ENCODE measurements at places on chromosomes 6 and 20.

GRCh38 chr6:67224989-67225388 is 1410.1 kb upstream of the ADGRB3 start:
- no peak for DNase-seq

GRCh38 chr20:62025394-62025793 is 40.3 kb downstream of the TAF4 start:
- DNase-seq = no peak

- no peak for DNase-seq
These were observed 18.7 kb downstream of the MOCS3 start for GRCh38 chr20:50977066-50978021.

DNA sequence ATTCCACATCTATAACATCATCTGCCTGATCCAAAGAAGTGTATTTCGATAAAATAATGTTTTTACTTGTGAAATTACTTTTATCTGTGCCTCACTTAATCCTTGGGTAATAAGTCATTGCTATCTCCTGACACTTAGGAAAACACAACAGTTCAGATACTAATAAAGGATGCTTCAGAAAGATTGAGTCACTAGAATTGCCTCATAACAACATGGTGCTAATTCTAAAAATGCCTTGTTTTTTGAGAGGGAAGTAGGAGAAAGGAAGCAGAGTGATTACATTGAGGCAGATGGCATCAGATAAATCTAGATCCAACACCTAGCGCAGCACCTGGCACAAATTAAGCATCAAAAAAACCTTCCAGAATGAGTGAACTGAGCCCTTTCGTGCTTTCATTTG is 69.0 kb downstream of the NCOA7 start:
- no peak for DNase-seq

- DNase-seq = no peak
These were observed 178.6 kb downstream of the CDH26 start for GRCh38 chr20:60136645-60137401.

GRCh38 chr6:112839525-112839961 is 492.4 kb downstream of the RFPL4B start:
- no peak for DNase-seq

DNA sequence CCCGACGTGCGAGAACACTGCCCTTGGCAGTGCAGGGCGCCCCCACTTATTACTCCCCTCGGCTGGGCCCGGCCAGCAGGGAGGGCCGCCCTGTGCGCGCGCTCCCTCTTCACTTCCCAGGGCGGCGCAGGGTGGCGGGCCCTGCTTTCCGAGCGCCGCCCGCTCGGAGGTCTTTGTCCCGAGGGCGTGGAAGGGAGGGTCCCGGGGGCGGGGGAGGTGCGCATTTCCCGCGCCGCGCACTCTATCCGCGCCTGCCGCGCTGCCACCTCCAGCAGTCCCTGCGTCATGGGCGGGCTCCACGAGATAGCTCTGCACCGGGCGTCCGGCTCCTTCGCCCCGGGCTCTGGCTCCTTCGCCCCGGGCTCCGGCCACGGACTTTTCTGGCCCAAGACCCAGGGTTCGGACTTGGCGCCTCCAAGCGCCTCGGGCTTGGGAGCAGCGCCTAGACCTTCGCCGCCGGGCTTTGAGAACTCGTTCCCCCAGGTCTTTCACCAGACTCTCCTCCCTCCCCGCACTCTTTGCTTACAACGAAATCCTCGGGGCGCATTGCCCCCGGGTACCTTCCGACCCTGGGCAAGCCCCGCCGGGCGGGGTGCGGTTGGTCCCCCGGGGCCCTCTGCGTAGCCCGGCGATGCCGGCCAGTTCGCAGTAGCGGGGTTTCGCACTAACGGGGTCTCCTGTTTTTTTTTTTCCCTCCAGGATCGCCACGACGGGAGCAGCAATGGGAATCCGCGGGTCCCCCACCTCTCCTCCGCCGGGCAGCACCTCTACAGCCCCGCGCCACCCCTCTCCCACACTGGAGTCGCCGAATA is 1.6 kb downstream of the TFAP2C start:
- DNase-seq = no peak

- no peak for DNase-seq
These were observed 423.1 kb downstream of the MAFB start for GRCh38 chr20:40265825-40266533.

DNA sequence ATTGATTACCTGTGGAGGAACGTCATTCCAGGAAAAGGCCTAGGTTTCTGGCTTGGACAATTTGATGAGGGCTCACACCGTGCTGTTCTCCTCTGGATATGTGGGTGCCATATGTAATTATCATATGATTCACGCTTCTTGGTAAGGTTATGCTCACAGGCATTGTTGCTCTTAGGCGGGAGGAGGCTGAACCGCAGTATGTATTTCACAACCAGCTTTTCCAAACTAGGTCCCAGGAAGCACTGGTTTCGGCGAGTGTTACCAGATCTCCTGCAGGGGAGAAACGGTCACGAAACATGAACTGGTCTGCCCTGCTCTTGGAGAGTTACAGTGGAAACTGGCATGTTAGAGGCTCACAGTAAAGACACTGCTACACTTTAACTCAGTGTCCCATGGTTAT is 793 bp upstream of the FAM50B start:
- no peak for DNase-seq

DNA sequence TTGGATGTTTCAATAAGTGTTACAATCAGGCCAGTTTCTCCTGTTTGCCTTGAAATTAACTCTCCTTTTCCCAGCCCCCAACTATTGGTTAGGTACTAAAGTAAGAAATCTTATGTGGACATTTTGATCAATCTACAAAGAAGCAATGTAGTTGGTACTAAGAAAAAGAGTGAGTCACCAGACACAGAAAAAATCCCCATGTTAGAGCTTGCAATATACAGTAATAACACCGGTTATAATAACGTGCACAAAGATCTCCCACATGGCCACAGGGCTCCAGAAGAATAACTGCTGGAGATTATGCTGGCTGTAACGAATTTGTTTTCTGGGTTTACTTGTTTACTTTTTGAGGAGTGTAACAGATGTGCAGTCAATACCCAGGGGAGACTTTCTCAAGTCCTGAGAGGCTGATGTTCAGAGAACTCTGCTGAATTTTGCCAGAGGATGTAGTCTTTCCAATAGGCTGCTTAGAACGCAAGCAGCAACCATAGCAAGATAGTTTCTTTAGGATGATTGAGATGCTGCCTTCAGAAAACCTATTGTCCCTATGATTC is 166.2 kb upstream of the SPACA1 start:
- no peak for DNase-seq

- no peak for DNase-seq
These were observed at the start of gene CCN5 for GRCh38 chr20:44714701-44715498. CCN5 (plus strand) TSS chr20:44715369; CDS start chr20:44715391, 22 bp downstream.

GRCh38 chr6:10305790-10306415 is 109.0 kb downstream of the TFAP2A start:
- no peak for DNase-seq

- no peak for DNase-seq
These were observed 4.4 kb downstream of the GSS start for GRCh38 chr20:34951252-34951651.

DNA sequence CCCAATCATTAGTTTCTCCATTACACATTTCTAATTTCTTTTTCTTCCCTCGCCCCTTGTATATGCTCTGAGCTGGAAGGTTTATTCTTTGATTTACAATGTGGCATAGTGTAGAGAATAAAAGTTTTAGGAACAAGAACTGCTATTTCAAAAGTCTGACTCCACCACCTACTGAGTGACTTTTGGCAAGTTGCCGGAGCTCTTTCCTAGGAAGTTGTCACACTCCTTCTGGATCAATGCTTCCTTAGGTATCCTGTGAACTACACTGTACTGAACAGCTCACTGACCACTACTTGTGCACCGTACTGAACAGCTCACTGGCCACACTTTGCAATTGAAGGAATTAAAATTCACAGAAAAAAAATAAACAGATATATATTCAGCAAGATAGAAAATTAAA is 458.2 kb downstream of the FRK start:
- DNase-seq = no peak

GRCh38 chr6:113394216-113394615 is 462.9 kb upstream of the MARCKS start:
- DNase-seq = no peak

DNA sequence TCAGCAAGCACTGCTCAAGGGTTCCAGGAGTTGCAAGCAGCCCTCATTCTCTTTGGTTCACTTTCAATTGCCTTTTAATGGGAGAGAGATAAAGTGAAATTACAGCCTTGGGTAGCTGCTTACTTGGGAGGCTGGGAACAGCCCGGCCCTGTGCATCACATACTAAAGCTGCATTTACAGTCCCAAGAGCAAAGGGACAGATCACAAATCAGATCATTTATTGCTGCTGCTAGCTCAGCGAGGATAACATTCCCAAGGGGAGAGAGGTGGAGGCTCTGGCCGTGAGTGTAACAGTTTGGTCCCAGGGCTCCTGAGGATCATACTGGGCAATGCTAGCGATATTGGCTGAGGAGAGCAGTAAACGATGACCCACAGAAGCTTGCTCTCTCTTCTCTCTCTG is 133.1 kb downstream of the CDH26 start:
- DNase-seq = no peak

GRCh38 chr20:24991897-24992486 is 559 bp downstream of the APMAP start:
- no peak for DNase-seq

DNA sequence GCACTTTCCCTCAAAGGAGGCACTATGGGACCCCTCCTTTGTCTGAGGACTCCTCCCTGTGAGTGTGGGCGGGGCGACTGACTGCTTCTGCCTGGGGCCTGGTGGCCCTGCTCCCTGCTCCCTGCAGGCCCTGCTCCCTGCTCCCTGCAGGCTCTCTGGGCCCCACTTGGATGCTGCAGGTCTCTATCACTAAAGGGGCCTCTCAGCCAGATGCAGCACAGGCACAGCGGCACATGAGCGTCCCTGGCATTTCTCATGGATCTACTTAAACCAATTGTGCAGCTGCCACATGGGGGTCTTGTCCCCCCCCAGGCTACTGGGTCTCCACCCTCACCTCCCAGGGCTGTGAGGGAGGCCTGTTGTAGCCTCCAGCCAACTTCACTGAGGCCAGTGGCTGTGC is 7.8 kb downstream of the EEF1A2 start:
- DNase-seq = no peak

GRCh38 chr20:38139977-38140753 is 24.9 kb downstream of the TGM2 start:
- DNase-seq = no peak

DNA sequence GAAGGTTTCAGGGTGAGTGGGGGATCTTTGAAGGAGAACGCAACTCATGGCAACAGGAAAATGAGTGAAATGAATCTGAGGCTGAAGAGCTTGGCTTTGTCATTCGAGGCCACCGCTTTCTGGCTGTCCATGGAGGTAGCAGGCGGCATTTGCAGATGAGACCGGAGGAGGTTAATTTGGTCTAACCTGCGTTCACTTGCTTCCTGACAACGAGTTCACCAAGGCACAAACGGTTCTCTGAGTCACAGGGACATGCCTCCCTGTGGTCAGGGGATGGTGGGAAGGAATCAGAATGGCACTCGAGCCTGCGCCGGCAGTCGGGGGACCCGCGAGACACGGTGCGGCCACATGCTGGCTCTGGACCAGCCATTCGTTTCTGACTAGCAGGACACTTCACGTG is 75.0 kb downstream of the IRF4 start:
- no peak for DNase-seq

DNA sequence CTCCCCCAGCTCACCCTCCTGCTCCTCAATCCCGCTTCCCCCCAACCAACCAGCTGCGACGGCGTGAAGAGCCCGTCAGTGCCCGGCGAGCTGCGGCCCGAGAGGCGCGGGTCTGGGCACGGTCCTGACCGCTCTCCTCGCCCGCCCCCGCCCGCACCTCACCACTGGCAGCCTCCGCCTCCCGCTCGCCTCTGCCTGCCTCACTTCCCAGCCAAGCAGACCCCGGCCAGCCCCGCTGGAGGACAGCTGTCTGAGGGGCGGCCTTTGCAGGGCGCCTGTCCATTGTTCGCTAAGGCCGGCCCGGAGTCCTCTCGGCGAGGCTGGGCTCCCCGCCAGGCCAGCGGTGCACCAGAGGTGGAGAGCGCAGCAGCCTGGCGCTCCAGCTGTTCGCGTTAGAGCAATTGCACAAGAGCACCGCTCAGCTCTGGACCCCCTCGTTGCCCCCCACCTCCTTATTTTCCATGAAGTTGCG is 1.3 kb downstream of the SOBP start:
- no peak for DNase-seq

DNA sequence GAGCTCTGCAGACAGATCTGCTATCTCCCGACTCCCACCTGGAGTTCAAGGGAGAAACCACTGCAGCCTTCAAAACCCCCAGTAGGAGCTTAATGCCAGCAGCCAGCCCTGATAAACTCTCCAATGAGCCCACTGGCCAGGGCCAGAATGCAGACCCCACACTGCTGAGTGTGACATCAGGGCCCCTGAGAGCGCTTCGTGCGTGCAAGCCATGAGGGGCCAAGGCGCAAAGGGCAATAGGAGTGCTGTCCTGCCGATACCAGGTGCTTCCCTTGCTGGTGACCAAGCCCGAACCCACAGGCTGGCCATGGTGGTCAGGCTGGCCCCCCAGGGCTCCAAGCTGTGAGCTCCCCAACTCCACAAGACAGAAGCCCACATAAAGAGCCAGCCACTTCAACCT is 33.2 kb upstream of the CST7 start:
- DNase-seq = no peak

DNA sequence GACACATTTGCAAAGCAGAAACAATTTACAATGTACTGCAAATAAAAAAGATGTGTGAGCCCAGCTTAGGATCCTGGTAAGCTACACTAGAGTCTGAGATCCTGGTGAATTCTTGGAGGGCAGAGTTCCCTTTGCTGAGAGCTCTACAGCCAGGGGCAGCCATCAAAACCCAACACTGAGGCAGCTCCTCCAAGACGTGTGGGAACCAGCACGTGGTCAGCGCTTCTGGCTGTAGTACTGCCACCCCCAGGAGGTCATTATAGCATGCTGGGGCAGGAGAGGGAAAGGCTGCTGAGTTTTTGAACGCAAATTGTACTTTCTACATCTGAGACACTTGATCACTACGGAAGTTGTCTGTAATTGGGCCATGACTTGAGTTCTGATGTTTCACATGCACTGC is 131.5 kb downstream of the INSM1 start:
- DNase-seq = no peak

- DNase-seq = no peak
These were observed 392 bp downstream of the TRIM31 start for GRCh38 chr6:30112402-30112994.

Data from CD4-positive, alpha-beta T cell treated with Interleukin-4 for 4 hours (primary cell).